Glutamatergic neuron (in vitro differentiated cells): ENCODE measurements at places on chromosomes 5 and 9.
A peak's percentile ranks its signal among the peaks of the same experiment; 100 is the strongest.

DNA sequence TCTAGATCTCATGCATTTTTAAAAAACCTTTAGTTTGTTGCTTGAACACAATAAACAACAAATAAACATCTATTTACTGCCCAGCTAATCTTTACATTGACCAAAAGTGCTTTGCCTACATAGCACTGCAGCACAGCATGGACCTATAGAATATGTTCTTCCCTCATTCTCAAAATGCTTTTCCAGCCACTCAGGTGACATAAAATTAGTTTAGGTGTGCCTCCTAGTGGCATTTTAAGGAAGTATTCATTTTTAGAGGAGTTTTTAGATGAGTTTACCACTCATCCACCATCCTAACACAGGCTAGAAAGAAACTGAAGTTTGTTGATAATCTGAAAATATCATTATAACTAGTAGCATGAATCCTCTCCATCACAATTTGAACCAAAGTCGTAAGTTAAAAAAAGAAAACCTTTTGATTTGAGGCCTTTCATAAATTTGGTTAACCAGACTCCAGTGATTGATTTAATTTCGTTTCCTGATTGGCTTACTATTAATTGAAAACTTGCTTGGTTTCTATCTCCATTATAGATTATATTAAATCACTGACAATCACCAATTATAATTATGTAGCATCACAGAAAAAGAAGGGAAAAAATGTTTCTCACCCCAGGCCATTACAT, 12.6 kb downstream of the PLGRKT start:
- no peak for DNase-seq

DNA sequence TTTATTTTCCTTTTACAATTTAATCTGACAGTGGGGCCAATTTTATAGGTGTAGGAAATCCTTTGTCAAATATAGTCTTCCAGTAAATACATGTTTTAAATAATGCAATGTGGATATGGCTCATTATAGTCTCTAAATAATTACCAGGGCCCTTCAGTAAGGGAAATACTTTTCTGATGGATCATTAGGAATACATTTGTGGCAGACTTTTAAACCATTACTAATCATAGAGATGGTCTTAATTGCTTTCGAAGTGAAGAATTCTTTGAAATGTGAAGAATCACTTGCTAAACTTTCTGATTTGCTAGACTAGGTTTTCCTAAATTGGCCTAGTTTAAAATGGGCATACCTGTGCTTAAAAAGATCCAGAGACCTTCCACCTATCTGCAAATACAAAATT, 105.6 kb upstream of the ELL2 start:
- no peak for DNase-seq

DNA sequence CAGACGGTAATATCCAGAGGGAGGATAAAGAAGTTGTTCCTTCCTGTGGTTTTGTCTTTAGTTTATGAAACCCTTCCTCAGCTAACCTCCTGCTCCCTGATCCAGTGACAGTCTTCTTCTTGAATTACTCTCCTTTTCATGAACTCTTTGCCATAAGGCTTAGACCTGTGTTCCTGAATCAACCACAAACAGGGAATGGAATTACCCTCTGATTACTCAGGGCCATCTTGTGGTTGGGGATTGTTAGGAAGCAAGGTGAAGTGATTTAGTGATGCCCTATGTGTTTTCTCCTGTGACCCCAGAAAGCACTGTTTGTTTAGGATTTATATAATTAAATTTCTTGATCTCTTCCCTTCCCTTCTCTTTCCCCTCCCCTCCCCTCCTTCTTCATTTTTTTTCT, 409.1 kb downstream of the TAF11L14 start:
- DNase-seq: no peak

DNA sequence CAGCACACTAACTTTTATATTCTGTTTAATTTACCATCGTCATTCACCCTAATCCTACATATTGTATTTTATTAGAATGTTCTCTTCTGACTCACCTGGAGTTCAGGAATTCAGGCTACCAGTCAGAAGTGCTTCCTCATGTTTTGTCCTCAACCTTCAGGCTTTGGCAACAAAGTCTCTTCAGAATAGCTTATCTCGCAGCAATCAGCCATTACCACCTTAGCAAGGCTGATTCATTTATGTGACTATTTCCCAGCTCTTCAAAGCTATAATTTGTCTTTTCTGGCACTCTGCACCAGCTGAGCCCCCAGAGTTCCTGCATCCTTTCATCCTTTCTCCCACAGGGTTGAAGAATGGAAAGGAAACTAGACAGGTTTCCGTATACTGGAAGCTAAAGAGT, 365.5 kb upstream of the CDH18 start:
- no peak for DNase-seq

DNA sequence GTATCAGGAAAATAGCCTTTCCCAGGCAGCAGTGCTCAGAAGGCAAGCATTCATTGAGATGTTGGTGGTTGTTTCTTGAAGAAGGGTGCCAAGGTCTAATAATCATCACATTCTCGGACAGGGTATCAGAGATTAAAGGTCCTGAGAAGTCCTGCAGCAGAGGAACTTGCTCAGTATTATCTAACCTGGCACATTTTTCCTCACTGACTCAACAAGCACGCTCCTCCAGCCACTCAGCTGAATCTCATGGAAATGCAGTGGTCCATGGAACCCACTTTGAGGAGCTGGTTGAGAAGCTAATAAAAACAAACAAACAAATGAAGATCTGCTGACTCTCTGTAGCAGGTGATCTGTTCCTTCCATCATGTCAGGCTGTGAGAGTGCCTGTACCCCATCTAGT, 35.3 kb upstream of the ICE1 start:
- no peak for DNase-seq

GRCh38 chr5:59079622-59080620, 497.0 kb downstream of the RAB3C start:
- DNase-seq: no peak

DNA sequence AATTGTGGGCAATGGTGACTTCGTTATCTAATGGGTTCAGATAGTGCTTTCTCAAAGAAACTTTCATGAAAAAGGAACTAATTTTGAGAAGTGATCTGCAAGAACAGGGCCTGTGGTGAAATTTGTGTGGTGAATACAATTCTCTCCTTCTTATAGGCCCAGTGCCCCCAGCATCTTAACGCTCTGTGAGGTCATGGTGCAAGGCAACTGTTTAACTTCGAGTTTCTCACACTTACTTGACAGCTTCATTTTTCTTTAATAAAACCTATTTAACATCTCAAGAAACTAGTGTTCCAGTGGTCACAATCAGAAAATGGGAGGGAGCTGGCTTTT, 69.2 kb downstream of the FAM114A2 start:
- DNase-seq: no peak

GRCh38 chr5:166488560-166488959, 1802.9 kb upstream of the WWC1 start:
- no peak for DNase-seq

- no peak for DNase-seq
These were observed 776 bp downstream of the APBA1 start for GRCh38 chr9:69671311-69671878.

- DNase-seq: no peak
These were observed 62.2 kb upstream of the IRX2 start for GRCh38 chr5:2813678-2814077.

- no peak for DNase-seq
These were observed 94.6 kb downstream of the KDM4C start for GRCh38 chr9:6852243-6852963.

DNA sequence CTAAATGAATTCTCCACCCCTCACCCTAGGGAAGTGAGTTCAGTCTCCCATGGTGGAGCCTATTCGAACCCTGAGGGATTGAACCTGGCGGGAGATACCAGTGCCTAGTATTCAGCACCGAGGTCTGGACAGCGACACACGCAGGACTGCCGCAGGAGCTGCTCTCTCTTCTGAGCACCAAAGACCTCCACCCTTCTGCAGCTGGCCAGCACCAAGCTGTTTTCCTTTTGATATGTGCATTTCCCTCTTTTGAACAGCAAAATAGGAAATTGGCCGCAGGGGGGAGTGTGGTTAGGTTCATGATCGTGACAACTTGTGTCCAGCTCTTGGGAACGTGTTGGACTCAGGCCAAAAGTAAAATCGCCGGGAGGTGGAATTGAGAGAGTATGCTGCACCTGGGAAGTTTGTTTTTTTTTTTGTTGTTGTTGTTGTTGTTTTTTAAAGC, 1.2 kb upstream of the PCSK1 start:
- peak; percentile 46 for DNase-seq

- no peak for DNase-seq
These were observed 834.1 kb upstream of the C9orf72 start for GRCh38 chr9:28407351-28407750.

DNA sequence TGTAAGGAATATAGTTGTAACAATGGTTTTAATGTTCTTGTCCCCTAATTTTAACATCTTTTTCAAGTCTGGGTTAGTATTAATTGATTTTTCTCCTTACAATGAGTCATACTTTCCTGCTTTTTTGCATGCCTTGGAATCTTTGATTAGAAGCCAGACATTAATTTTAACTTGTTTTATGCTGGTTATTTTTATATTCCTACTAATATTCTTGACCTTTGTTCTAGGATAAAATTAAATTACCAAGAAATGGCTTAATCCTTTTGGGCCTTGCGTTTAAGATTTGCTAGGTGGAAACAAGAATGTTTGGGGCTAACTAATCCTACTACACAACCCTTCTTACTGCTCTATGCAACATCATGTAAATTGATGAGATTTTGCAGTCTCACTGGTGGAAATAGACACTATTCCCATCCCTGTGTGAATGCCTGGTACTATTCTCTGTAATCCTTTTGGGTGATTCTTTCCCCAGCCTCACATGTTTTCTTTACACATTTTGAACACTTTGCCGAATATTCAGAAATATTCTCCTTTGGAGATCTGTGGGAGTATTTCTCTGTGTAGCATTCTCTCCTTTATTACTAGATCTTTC, 47.2 kb downstream of the ZCCHC7 start:
- no peak for DNase-seq

DNA sequence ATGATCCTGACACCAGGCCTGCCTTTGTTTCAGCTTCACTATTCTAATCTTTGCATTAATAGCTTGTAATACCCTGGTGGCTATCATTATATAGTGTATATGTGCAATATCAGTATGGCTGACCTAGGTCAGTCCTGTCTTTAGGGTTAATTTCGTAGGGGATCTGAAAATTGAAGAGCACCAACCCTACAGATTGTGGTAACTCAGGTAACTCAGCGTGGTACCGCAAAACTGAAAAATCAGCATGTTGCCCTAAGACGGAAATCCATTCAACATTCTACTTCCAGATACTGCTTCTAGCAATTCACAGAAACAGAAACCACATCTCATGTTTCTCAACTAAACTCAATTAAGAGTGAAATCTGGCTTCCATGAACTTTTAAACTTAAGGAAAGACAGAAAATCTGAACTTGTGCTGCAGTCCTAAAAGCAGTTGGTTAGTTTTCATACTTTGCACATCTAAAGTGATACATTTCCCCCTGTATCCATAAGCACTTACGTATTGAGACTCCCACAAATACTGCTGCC, 78.3 kb downstream of the FNIP1 start:
- no peak for DNase-seq

GRCh38 chr5:132684922-132685720, 11.3 kb downstream of the IL4 start:
- DNase-seq: no peak

DNA sequence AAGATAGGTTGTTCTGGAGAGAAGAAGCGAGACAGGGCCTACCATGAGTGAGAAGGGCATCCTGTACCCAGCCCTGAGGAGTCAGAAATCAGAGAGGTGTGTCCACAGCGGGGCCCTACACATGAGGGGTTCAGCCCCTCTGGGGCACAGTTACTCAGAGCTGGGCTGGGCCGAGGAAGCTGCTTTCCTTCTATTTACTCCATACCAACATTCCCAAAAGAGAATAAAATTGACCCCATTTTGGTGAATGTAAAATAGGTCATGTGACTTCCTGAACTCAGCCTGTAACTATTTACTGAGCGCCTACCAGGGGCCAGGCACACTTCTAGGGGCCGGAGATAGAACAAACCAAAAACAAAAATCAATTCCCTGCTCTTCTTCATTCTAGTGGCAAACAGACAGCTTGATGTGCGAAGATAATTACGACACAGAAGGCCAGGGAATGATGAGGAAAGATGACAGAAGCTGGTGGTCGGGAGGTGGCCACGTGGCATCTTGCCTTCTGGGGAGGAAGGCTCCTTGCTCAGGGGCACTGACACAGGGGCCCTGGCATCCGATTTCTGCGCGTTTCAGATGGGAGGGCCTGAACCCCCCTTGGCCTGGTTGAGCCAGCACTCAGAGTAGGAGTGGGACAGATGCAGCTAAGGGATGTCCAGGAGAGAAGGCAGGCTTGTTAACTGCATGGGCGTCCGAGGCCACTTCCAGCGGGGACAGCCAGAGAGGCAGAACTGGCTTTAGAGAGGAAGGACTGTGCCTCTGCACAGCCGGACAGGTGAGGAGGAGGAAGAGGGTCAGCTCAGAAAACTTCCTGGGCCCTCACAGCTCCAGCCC, 121.8 kb downstream of the NSG2 start:
- DNase-seq: no peak

GRCh38 chr5:127876384-127876783, 173.2 kb downstream of the CCDC192 start:
- DNase-seq: no peak

DNA sequence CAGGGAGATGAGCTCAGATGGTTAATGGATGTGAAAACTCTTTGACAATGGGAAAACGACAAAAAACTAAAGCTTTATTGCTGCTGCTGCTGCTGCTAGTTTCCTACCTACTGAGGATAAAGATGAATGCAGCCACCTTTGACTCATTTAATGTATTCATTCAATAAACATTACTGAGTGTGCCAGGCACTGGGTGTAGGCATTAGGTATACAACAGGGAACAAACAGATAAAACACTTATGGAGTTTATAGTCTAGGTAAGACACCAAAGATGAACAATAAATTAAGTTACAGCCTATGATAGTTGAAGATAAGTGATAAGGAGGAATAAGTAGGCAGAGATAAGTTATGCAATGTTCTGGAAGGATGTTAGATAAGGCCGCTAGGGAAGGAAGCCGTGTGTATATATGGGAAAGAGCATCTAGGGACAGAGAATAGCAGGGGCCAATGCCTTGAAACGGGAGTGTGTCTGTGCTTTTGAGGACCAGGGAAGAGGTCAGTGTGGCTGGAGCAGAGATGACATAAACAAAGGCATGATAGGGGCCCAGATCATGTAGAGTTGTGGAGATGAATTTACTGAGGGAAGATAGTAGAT, 477.6 kb downstream of the NTRK2 start:
- no peak for DNase-seq

DNA sequence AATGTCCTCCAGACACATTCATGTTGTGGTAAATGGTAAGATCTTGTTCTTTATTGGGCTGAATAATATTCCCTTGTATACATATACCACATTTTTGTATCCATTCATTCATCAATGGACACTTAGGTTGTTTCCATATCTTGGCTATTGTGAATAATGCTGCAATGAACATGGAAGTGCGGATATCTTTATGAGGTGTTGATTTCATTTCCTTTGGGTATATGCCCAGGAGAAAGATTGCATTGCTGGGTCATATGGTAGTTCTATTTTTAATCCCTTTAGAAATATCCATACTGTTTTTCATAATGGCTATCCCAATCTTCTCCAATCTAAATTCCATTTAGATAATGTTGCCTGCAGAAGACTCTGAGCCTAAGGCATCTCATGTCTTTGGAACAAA, 78.0 kb upstream of the TNC start:
- no peak for DNase-seq
